ENCODE measurements at places on chromosomes 1 and 21.

DNA sequence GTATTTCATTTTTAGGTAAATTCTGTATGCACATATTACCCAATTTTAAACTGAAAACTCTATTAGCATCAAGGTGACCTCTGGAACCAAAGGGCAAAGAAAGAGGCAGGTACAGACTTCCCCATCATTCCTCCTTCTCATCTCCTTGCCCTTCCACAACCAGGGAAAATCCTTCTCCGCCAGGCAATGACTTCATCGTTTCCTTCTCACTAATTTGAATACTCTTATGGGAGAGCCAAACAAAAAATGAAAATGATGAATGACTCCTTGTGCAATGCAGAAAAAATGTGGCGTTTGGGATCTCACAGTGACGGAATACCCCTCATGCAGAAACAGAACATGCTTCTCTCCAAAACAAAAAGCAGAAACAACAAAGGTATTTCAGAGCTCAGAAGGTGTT, 83.7 kb downstream of the HLCS start:
- no peak for DNase-seq

- no peak for DNase-seq
Observed at GRCh38 chr1:178961331-178961730, 64.4 kb upstream of the FAM20B start.

- DNase-seq: no peak
Observed at GRCh38 chr1:159339536-159339935, 37.4 kb downstream of the FCER1A start.

DNA sequence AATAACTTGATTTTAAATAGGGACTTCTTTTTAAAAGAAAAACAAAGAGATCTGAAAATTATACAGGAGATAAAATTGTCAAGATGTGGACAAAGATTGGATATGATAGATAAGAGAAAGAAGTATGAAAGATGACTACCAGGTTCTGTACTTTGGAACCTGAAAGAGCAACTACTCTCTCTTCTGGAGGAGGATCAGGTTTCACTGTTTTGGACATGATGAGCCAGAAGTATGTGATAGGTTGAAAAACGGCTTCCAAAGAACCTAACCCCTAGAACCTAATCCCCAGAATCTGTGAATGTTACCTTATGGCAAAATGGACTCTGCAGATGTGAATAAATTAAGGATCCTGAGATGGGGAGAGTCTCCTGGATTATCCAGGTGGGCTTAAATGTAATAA, 26.2 kb downstream of the RSBN1 start:
- DNase-seq: no peak

DNA sequence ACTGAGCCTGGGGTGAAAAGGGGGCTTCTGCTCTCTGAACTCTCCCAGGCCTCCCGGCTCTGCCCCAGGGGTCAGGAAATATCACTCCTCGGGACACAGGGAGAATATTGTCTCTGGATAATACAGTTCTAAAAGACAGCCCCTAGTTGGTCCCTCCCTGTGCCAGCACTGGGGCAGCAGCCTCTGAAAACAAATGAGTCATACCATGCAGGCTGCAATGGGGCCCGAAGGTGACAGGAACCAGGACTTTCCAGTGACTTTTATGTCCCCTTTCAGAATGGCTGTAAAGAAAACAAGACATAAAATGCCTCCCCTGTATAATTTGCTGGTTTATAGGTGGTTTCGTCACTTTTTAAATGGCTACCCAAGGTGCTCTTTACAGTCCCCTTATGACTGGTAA, 360.0 kb downstream of the NPHP4 start:
- DNase-seq: no peak

DNA sequence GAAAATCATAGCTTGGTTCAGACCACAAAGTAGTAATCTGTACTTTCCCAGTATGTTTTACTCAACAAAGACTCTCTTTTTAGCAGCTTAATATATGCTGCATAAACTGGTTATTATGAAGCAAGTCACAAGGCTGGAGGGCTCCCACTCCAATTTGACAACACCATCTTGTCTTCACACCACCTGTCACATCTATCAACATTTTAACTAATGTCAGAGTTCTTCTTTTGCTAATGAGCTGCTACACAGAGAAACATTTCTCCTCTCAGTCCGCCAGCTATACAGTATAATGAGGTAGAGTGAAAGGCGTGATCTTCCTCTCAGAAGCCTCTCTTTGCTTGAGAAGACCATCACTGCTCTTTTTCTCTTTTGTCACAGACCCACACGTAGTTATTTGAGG, 230.1 kb downstream of the BARHL2 start:
- no peak for DNase-seq

- DNase-seq: no peak
Observed at GRCh38 chr1:114342376-114342775, 168.6 kb downstream of the TRIM33 start.

GRCh38 chr21:28334407-28334806, 658.3 kb downstream of the LTN1 start:
- no peak for DNase-seq

GRCh38 chr1:147337040-147337630, 94.7 kb downstream of the CHD1L start:
- DNase-seq: no peak

DNA sequence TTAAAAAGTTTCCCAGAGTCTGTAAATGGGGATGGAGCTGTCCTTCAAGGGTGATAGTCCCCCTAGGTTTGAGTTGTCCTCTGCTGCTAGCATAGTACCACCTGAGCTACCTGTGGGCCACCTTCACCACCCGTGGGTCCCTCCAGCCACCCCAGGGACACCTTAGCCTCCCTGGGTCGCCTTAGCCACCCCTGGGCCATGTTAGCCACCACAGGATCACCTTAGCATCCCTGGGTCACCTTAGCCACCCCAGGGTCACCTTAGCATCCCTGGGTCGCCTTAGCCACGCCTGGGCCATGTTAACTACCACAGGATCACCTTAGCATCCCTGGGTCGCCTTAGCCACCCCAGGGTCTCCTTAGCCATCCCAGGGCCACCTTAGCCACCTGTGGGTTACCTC, 67.1 kb downstream of the ADARB1 start:
- DNase-seq: no peak

- DNase-seq: no peak
Observed at GRCh38 chr1:177952249-177952648, 17.6 kb downstream of the SEC16B start.

GRCh38 chr1:185284116-185284515, 32.9 kb downstream of the IVNS1ABP start:
- no peak for DNase-seq

DNA sequence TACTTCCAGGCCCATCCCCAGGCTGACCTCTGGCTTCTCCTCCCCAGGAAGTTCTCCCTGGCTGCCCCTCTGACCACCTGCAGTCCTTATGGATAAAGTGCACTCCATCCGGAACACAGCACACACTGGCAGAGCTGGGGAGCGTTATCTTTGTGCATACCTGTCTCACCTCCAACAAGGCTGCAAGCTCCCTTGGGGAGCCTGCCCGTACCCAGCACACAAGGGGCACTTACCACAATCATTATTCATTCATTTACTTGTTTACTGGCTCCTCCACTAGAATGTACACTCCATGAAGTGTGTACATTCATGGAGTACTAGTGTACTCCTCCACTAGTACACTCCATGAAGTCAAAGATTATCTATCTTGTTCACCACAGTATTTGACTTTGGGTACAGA, 30.3 kb downstream of the GLIS1 start:
- DNase-seq: no peak

DNA sequence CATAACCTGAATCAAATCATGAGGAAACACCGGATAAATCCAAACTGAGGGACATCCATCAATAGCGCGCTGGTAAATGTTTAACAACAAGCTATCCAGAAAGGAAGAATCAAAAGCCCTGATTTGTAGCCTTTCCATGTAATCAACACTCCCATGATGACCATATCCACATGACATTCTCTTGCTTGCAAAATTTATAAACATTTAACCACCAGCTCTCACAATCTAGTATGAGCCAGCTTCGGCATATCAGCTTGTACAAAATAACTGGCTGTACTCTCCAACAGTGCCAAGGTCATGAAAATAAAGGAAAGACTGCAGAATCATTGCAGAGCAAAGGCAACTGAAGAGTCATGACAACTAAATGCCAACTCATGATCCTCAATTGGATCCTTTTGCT, 15.7 kb downstream of the HSD11B1 start:
- no peak for DNase-seq

DNA sequence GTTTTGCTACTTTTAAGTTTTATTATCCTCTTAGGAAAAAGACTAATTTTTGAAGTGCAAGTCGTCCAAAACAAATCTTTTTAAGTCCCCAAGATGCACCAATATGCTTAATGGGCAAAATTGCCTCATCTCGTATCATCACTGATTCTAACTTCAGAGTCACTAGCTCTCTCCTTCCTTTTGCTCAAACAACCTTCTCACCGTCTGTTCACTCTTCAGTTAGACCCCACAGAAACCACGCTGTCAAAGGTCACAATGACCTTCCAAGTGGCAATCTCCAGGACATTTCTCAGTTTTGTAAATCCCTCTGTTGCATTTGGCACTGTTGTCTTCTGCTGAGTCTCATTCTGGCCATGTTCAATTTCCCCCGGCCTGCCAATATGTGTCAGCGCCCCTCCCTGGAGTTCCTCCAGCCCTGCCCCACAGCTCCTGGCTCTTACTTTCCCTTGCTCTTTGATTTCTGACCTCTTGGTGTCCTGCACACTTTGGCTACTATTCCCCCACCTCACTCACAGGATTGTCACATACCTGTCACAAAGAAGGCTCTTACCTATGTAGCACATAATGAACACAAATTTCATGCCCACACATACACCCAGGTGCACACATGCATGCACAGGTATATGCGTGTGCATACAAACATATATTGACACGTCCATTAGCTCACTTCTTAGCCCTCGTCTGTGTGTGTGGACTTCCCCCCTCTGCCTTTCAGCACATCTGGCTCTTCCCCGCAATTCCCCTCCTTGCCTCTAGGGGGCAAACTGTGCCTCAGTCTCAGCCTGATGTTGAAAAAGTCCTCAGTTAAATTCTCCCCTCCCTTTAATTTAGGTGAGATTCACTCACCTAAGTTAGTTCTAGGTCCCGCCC, 354.0 kb upstream of the DUSP10 start:
- no peak for DNase-seq

DNA sequence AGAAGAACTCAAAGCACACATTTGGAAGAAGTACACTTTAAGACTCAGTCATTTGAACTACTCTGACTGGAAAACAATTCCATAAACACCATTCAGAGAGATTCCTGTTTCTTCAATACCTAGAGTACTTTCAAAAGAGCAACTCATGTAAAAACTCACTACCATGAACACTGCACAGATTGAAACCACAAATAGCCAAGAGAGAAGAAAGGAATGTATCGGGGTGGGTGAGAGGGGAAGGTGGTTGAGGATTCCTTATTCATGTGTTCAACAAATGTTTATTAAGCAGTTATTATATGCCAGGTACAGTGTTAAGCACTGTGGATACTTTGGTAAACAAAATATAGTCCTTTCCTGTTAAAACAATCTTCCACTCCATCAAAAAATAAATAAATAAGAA, 64.7 kb downstream of the NRIP1 start:
- DNase-seq: no peak

- DNase-seq: no peak
Observed at GRCh38 chr1:47785561-47786271, 211.5 kb downstream of the TRABD2B start.

DNA sequence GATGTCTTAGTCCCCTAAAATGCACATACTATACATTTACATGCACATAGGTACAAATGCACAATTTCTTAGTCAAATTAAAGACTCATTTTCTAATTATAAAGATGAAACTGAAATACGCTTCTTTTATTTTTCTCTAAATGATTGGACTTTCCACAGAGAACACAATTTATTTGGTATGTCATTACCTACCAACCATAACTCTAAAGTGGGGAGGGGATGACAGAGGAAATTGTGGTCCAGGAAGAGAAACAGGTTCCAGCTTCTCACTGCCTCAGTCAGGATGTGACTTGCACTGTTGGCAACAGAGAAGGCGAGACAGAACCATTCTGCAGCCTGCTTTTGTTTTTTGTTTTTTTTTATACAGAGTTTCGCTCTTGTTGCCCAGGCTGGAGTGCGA, 1189.2 kb downstream of the PLA2G4A start:
- DNase-seq: no peak

DNA sequence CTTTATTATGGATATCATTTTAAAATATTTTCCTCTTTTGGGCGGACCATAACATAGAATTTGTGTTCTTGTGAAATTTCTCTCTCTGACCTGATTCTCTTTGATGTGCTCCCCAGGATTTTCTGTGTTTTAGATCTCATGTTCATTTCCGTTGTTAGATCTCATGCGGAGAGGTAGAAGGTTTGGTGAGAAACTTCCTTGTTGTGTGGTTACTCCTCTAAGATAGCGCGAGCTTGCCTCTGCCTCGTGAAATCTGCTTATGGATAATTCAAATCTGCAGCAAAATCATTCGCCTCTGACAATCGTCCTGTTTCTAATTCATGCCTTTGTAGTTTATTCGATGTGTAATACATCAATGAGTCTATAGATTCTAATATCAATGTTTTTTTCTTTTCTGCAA, 580.4 kb downstream of the USP25 start:
- DNase-seq: peak; percentile 62

GRCh38 chr1:6724517-6725141, 23.0 kb upstream of the DNAJC11 start:
- no peak for DNase-seq

DNA sequence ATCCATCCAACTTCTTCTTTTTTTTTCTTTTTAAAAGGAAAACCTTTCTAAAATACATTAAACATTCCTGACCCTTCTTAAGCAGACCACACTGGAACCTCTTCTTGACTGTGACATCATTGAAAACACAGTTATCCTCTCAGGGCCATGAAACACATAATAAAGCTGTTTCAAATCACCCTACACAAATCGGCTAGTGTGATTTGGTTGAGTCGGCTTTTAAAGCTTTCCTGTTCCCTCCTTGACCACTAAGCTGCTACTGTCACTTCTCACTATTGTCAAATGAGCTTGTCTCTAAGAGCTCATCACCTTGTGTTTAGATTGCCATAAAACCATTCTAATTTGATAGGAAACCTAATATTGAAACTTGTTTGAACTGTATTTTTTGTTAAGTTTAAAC, 5.9 kb downstream of the USP24 start:
- peak; percentile 26 for DNase-seq

DNA sequence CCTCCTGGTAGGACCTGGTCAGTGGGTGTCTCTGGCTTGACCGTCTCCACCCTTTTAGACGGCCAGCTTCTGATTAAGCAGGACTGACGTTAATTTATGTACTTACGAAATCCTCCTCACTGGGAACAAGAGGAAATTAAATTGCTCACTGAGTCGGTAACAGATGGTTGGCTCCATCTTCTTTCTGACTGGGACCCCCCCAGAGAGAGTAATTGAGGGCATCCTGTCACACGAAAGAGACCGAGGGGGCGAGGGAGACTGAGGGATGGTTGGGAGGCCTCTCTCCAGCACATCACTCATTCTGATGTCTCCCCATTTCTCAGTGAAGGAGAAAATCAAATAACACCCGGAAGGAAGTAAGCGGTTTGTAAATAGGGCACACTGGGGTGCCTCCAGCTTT, 104.8 kb downstream of the OMA1 start:
- DNase-seq: no peak

Measured in pons (tissue), 1 donor.